ENCODE measurements at places on chromosomes 13 and 19. TPM values are rescaled to one million over a fixed set of nuclear protein-coding genes. Genes with fewer than 3 reads are reported as not detected.

DNA sequence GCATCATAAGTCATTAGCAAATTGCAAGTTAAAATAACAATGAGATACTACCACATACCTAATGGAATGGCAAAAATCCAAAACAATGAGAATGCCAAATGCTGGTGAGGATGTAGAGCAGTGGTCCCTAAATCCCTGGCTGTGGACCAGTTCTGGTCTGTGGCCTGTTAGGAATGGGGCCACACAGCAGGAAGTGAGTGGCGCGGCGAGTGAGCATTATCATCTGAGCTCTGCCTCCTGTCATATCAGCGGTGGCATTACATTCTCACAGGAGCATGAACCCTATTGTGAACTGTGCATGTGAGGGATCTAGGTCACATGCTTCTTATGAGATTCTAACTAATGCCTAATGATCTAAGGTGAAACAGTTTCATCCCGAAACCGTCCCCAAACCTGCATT, 1694.4 kb downstream of the EFNB2 start:
- no peak for DNase-seq

GRCh38 chr13:74272826-74273225, 138.6 kb upstream of the KLF12 start:
- no peak for DNase-seq

GRCh38 chr13:101942038-101942437, 459.8 kb downstream of the FGF14 start:
- DNase-seq = no peak

Gene ARHGEF7
- 197 TPM for total RNA-seq

Gene ZNF829
- 1.9 TPM for total RNA-seq

Gene MTMR6
- 28.1 TPM for total RNA-seq

Measured in glomerular endothelial cell (primary cell).